Tibial nerve (tissue), 4 donors: ENCODE measurements at places on chromosomes 13 and 19.

DNA sequence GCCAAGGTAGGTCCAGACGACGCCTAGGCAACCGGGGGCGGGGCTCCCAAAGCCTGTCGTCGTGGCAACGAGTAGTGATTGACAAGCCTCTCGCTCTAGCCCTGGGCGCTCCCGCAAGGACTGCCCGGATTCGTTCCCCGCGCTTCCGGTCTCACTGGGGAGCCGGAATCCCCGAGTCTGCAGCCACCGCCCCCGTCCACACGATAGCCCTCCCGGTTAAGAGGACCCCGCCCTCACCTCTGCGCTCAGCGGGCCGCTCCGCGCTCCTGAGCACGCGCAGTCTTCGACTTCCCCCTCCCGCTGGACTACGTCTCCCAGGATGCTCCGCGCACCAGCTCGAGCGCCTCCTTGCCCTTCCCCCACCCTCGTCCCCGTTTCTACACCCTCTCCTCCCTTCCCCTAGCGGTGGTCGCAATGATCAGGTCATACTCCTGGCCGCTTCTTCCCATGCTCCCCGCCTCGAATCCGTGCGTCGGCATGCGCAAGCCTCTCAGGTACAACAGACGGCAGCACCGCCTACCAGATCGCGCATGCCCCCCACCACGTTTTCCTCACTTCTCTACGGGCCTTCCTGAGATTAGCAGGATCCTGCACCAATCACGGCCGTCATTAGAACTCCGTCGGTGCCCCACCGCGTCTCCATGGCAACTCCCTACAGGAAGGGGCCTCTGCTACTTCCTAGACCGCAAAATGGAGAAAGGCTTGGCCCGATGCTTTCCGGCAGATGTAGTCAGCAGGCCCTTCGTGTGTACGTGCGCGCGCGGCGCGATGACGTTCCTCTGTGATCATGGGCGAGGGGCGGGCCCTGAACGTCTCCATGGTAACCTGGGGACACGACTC, at the start of gene MZF1:
MZF1 (minus strand) TSS at position 518 of the 840 bp plus-strand sequence. CDS start 1,946 bp downstream, outside the sequence.
- DNase-seq: peak; percentile 100

DNA sequence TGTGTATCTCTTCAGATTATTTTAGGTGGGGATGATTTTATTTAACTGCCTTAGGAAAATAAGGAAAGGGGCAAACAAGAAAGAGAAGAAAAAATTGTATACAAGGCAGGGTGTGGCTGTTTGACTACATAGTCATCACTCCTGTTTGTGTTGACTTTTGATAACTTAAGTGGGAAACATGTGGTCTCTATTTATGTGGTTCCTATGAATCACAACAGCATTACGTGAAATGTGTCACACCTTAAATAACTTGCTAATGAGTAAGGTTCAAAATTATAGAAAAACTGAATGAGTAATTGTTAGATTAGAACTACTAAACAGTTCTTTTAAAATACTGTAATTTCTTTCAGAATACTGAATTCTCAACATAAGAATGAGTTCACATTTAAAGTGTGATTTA, 69.3 kb downstream of the LMO7 start:
- no peak for DNase-seq

GRCh38 chr13:73865027-73865426, 269.2 kb downstream of the KLF12 start:
- DNase-seq: no peak

GRCh38 chr13:70394031-70394548, 285.8 kb upstream of the KLHL1 start:
- DNase-seq: no peak

DNA sequence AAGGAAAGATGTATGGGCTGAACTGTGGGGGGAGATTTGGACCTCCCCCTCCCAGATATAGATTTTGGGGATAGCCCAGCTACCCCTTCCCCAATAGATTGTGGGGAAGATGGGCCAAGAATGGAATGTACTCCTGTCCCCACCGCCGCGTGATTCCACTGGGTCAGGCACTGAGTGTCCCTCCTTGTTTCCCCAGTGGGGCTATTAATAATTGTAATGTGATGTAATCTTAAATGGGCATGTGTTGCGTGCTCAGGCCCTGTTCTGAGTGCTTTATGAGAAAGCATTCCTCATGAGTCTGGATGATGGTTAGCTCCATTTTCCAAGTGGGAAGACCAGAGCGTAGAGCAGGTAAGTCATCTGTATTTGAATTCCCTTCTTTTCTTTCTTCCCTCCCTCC, 1.4 kb downstream of the PSMD8 start:
- no peak for DNase-seq

- no peak for DNase-seq
These were observed 157.2 kb downstream of the MYO16 start for GRCh38 chr13:108786456-108787200.

- no peak for DNase-seq
These were observed 148.9 kb downstream of the USP12 start for GRCh38 chr13:27022571-27023311.

DNA sequence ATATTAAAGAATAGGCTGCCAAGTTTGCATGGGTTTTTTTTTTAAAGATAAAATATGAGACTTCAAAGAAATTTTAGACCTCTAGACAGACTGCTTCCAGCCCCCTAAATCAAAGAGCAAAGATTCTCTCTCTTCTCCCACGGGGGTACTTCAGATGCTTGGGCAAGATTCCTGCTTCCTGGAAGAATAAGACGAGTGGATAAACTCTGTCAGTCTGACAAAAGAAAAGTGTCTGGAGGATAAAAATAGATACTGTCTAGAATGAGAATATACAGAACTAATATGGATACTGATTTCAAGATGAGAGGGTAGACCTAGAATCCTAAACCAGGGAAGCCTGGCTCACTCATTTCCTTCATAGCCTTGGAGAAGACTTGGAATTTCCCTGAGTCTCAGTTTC, 435.1 kb downstream of the FOXO1 start:
- DNase-seq: no peak

DNA sequence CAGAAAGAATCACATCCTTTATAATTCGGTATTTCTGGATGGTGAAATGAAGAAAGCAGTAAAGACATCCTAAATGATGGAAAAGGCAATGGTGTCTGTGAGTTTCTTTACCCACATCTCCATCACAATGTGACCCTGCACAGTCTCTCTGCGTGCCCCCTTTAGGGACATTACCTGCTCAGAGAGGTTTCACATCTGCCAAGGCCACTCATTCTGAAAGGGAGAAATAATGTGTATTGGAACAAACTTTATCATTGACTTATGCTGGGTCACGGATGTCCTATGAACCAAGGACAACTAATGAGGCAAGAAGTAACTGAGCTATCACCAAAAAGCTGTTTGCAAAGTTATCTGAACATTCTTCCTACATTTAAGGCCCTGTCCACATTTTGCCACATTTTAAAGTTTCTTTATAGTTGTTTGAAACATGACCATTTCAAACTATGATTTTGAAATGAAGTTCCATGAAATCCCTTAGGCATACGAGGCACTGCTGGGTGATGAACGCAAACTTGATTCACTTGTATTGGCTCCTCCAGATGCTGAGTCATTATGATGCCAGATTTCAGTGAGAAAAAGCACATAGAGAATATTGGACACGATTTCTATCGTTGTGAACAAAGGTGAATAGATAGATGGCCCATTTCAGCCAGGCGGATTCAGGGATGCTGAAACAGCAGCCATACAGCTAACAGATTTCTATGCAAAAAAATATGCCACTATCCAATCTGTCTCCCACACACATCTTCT, 63.5 kb upstream of the HMGB1 start:
- DNase-seq: no peak

DNA sequence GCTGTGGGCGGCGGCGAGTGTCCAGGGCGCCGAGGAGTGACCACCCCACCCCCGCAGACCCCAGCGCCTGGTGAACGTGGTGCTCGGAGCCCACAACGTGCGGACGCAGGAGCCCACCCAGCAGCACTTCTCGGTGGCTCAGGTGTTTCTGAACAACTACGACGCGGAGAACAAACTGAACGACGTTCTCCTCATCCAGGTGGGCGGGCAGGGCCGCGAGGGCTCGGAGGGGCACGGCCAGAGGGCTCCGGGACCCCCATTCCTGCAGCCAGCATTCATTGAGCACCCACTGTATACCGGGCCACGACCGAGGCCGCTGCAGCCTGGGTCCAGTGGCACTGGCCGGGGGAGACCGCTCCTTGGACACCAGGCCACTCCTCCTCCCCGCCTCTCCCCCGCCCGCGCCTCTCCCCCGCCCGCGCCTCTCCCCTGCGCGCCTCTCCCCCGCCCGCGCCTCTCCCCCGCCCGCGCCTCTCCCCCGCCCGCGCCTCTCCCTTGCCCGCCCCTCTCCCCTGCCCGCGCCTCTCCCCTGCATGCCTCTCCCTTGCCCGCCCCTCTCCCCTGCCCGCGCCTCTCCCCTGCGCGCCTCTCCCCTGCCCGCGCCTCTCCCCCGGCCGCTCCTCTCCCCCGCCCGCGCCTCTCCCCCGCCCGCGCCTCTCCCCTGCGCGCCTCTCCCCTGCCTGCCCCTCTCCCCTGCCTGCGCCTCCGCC, 3.2 kb downstream of the PRTN3 start:
- no peak for DNase-seq

- no peak for DNase-seq
These were observed 15.8 kb downstream of the DGKH start for GRCh38 chr13:42064259-42064658.

GRCh38 chr13:104809483-104809882, 1726.0 kb downstream of the EFNB2 start:
- no peak for DNase-seq

GRCh38 chr13:91540158-91540736, 141.8 kb downstream of the GPC5 start:
- no peak for DNase-seq

- no peak for DNase-seq
These were observed 28.3 kb downstream of the PIP5K1C start for GRCh38 chr19:3671680-3672574.

DNA sequence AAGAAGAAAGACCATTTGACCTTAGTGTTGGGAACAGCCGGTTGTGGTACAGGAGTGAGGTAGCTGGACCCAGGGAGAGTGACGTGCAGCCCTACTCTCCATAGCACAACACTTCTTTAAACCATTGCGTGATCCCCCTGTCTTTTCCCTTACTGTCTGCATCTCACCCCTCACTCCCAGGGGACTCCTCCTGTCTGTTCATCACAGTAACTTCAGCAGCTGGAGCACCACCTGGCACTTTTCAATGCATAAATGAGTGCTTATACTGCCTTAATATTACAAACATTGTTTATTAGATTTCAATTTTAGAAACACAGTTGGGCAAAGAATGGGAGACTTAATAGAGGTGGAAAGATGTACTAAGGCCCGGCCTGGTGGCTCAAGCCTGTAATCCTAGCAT, 285.5 kb downstream of the UQCRFS1 start:
- no peak for DNase-seq

GRCh38 chr13:28012383-28012782, 23.9 kb upstream of the URAD start:
- no peak for DNase-seq

- no peak for DNase-seq
These were observed 2.6 kb upstream of the LGALS4 start for GRCh38 chr19:38815059-38816001.

DNA sequence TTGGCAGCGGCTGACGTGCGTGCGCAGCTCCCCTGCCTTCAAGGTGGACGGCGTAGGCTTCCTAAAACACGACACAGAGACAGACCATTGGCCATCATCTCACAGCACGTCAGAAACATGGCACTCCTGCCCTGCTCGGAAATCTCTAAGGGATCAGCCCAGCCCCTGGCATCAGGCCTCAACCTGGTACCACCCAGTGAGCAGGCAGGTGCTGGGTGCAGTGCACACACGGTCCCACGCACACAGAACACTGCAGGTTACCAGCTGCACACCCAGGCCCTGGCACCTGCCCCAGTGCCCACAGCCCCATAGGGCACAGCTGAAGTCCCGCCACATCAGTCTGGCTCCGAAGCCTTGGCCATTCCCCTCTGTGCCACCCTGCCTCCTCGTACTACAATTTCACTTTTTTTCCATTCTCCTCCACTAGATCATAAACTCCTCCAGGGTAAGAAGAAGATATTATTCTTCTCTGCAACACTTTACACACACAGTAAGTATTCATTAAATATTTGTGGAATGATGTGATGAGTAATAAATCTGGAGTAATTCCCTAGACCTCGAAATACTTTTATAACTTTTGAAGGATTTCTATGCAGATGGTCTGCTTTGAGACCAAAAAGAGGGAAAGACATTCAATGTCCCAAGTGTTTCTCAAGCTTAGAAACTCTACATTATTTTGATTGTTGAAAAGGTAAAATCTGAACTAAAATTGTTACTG, 156.4 kb downstream of the COL4A1 start:
- no peak for DNase-seq

DNA sequence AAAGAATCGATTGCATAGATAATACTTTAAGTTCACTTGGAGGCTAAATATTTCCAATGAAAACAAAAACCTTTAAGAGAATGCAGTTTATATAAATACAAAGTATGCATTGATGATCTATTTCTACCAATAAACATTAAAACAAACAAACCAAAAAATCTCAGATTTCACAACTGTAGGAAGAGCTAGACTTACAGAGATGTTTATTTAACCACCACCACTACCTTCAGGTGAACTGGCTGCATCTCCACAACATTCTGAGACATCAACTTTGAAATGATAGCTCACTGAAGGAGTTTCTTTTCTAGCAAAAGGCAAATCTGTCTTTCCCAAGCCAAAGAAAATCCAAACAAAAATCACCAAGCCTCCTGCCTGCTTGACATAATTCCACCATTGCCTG, 44.2 kb downstream of the FOXO1 start:
- DNase-seq: no peak

DNA sequence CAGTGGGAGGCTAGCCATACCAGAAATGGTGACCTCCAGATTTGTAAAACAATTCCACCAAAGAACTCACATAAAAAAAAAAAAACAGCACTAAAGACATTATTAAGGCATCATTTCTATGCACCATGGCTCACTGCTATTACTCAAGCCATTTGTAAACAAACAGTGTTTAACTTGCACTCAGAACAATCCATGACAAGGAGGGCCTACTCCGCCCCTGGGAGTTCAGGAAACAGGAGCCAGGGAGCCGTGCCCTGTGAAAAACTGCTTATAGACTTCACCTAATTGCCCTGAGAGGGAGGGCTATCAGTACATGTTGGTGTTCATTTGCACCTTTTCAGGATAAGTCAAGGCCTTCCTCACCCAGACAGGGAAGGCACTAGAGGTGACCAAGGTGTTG, 103.2 kb downstream of the ZNF429 start:
- DNase-seq: no peak

DNA sequence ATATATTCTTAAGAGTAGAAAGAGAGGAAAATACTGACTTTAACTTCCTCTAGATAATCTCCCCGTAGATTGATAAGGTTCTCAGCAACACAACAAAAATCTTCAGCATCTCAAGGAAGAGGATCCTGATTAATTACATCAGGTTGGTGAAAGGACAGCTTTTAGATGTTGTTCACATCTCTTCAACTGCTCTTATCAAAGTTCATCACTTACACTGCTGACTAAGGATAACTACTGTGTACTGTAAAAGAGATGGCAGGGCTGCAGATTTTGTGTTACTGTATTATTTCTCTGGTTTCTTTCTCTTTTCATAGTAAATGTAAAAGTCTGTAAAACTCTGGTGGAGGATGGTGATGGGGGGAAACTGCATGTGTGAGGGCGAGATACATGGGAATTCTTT, 133.7 kb downstream of the PCDH9 start:
- no peak for DNase-seq

GRCh38 chr19:44869733-44870470, 21.2 kb upstream of the TOMM40 start:
- DNase-seq: peak; percentile 59
